ENCODE measurements at places on chromosomes 13 and 19.

- no peak for DNase-seq
Observed at GRCh38 chr13:35983206-35983605, 148.0 kb downstream of the DCLK1 start.

DNA sequence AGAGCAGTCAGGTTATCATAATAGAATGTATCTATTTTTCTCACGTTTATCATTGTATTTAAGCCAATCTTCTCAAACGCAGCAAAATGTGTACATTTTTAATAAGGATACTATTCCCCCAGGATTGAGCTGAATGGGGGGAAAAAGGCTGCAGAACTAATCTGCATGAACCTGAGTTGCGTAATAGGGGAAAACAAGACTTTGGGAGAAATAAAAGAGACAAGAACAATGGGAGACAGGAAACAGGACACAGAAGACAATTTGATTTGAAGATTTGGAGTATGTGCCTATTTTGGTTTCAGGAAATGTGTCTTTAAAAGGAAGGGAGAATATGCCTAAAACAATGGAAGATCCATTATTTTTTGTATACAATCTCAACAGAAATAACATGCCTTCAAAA lies 844.5 kb downstream of the DIAPH3 start:
- DNase-seq, result no peak

DNA sequence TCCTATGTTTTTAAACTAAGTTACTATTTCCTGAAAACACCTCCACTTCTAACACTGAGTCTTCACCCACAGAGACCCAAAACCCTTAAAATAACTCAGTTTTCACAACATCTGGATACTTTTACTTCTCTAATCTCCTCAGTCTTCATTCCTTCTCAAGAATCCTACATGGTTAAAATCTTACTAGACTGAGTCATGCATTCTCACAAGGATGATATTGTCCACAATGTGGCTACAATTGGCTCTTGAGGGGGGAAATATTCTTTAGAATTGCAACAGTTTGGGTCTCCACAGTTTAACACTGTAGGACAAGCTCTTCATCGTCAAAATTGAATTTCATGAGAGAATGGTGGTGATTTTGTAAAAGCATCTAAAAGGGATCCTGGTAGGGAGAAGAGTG lies 397.1 kb downstream of the SLITRK5 start:
- DNase-seq, result no peak

- DNase-seq, result no peak
Observed at GRCh38 chr13:104641309-104641708, 1575.1 kb upstream of the SLC10A2 start.

DNA sequence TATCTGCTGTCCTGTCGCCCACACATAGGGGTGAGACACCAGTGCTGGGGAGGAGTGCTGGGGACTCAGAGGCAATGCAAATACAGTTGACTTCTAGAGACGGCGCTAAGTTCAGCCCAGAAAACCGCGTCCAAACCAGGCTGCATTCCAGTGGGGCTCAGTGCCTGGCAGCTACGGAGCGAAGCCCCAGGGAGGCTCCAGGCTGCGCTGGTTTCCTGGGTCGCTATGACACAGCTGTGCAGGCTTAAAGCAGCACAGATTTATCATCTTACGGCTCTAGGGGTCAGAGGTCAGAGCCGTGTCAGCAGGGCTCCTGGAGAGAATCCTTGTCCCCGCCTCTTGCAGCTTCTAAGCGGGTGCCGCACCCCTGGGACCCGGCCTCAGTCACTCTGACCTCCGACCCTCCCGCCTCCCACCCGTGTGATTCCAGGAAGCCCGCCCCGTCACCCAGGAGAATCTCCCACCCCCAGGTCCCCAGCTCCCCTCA lies 61.6 kb downstream of the ANKRD10 start:
- no peak for DNase-seq

GRCh38 chr13:98157188-98157587 lies 14.3 kb downstream of the FARP1 start:
- DNase-seq, result no peak

GRCh38 chr13:49936968-49937273 lies 781 bp upstream of the SPRYD7 start:
- no peak for DNase-seq

- DNase-seq, result no peak
Observed at GRCh38 chr19:32317086-32317485, 28.3 kb upstream of the ZNF507 start.

DNA sequence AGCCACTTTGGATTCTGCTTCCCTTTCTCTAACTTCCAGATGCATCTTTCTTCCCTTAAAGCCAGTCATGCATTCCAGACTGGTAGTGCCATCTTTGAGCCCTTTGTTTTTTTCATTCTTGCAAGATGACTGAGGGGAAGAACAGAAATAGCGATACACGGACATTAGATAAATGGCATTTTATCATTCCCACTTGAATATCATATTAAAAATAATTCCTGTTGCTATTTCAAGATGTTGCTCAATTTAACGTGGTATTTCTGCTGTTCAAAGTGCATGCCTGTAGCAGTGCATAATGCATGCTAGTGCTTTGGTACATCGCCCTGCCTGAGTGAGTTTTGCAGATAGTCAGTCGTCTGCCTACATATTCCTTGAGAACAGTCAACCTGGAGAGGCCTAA lies 140.6 kb upstream of the FRY start:
- no peak for DNase-seq

DNA sequence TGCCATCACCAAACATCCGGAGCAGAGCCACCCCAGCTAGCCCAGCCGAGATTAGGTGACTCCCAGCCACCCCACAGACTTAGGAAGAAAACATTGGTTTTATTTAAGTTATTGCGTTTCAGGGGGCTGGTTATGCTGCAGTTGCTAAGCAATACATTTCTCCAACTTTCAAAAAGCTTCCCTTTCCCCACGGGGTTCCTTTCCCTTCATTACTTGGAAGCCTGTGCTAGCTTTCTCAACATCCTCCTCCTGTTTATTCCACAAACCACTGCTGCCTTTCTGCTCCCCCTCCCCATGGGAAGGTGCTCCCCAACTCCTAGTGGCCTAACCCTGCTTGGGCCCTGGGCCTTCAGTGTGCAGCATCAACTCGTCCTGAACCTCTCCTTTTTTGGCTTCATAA lies 52.6 kb downstream of the CDADC1 start:
- no peak for DNase-seq

GRCh38 chr19:51136851-51137551 lies 5.1 kb upstream of the SIGLEC7 start:
- peak; percentile 88 for DNase-seq

- no peak for DNase-seq
Observed at GRCh38 chr19:30479231-30479630, 107.0 kb downstream of the ZNF536 start.

DNA sequence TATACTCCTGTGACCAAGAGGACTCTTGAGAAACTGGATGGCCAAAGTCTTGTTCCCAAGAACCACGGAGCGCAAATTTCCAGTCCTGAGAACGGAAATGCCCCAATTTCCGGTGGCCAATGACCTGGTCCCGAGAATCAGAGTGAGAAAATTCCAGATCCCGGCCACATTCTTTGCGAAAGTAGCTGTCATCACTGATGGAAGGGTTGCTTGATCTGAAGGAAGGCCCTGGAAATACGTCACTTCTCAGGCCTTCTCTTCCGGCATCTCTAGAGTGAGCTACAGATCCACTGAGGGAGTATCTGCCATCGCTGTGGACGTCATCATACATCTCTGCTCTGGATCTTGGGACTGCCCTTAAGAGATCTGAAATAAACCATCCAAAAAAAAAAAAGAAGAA lies 7.5 kb downstream of the SUGP2 start:
- no peak for DNase-seq

GRCh38 chr13:66508153-66508909 lies 721.8 kb downstream of the PCDH9 start:
- no peak for DNase-seq

DNA sequence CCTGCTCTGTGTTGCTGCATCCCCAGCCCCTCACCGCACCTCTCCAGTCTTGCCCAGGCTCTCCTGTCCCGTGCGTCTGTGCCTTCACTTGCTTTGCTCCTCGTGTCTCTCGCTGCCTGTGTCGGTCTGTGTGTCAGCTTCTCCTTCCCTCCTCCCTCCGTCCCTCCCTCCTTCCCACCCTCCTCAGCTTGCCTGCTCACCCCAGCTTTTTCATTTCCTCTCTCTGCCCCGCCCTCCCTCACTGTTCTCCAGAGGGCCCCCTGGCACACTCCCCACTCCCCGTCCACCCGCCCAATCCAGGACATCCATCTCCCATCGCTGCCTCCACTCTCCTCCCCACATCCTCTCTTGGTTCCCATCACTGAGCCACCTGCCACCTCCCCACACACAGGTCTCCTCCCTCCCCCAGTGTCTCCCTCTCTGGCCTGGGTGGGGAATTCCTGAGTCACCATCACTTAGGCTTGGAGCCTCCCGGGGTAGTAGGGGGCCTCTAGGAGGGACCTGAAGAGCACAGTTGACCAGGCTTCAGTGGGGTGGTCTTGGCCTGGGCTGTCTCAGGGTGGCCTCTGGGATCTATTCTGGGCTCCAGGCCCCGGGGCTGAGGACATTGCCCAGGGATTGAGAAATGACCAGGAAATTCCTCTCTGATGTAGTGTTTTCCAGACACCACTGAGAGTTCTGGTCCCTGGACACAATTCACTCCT lies at the start of gene PTGIR:
Gene PTGIR, minus strand, starts transcription at position 132 of the 704 bp plus-strand sequence. CDS start 864 bp downstream, outside the sequence.
- DNase-seq, result peak; percentile 68

- DNase-seq, result no peak
Observed at GRCh38 chr19:8831832-8832131, 322 bp downstream of the ZNF558 start.

DNA sequence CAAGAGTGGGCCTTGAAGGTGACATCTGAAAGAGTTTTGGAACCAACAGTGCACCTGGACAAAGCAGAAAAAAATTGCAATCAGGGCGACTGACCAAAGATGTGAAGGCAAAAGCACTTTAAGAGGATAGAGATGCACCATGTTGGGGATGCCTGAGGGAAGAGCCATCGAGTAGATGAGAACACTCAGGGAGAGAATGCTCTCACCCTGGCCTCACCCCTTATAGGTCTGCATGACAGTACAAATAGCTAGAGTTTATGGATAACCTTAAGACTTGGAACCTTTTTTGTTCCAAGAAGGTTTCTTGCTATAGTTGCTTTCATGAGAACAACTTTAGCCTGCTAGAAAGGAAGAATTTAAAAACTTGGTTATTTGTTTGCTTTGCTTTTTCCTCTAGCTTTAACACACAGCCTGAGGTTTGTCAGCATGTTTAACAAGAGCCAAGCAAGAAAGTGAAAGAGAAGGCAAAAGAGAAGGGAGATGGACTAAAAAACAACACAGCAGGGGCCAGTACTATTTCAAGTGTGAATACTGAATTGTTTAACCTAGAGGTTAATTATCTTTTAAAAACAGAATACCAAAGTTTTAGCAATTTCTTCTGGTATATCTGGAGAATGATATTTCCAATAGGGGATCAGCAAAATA lies 418.9 kb downstream of the DIAPH3 start:
- DNase-seq, result no peak

DNA sequence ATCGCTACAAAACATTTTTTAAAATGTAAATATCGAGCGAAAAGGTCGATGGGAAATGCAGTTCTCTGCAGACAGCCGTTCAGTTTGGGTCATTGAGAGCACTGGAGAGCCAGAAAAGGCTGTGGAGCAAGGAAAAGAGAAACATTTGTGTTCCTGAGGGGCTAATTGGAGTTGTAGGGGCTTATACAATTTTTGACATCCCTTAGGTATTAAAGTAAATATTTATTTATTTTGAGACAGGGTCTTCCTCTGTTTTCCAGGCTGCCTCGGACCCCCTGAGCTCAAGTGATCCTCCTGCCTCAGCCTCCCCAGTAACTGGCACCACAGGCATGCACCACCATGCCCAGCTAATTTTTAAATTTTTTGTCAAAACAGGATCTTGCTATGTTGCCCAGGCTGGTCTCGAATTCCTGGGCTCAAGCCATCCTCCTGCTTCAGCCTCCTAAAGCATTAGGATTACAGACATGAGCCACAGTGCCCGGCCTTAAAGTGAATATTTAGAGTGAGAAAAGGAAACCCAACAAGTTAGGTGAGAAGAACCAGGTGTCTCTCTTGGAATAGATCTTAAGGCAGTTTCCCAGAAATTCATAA lies 825 bp upstream of the YIF1B start:
- DNase-seq, result no peak

- peak; percentile 54 for DNase-seq
Observed at GRCh38 chr19:4575267-4576015, 16.0 kb upstream of the SEMA6B start.

GRCh38 chr13:109785892-109786450 lies 412 bp downstream of the IRS2 start:
- DNase-seq, result peak; percentile 20

DNA sequence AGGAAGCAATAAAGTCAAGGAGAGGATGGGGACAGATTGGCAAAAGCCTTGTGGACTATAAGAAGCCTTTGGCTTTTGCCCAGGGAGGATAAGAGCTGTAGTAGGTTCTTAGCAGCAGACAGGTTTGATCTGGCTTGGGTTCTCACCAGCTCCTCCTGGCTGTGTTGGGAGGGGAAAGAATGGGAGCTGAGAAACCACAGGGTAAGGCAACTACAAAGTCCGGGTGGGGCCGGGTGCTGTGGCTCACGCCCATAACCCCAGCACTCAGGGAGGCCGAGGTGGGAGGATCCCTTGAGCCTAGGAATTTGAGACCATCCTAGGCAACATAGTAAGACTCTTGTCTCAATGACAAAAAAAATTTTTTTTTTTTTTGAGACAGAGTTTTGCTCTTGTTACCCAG lies 20.6 kb downstream of the NECTIN2 start:
- no peak for DNase-seq

DNA sequence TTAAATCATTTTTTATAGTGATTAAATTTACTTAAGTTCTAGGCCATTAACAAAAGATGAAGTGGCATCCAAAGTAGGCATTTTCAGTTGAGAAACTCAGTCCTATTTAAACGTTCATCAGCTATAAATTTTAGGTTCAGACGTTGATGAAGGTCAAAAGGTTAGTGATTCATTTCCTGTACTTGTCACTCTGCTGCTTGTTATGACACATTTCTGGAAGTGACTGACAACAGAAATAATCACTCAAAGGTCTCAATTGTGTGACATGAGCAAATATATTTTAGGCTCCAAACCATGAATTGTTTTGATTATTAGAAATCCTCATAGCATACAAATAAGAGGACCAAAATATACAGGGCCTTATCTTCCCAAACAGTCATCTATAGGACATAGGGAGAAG lies 10.3 kb upstream of the EDNRB start:
- DNase-seq, result peak; percentile 75

- peak; percentile 83 for DNase-seq
Observed at GRCh38 chr13:27401210-27401609, 23.2 kb upstream of the GTF3A start.

- DNase-seq, result no peak
Observed at GRCh38 chr19:38304866-38305429, 897 bp downstream of the C19orf33 start.

DNA sequence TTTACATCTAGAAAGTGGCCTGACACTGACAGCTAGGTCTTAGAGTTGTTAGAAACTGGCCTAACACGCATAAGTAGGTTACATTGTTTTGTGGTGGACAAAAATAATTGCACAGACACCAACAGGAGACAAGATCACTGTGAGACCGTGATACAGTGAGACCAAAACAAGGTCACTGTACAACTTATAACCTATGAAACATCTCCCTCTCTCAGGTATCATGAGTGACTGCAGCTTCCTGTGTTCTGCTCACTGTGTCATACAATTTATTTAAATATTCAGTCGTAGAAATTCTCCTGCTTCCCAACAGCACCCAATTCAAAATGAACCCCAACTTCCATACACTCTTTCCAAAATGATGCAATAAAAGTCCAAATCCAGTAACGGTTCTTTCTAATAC lies 2165.2 kb downstream of the PCDH9 start:
- DNase-seq, result no peak

- no peak for DNase-seq
Observed at GRCh38 chr13:90414691-90415596, 932.5 kb upstream of the MIR17HG start.

GRCh38 chr13:106918557-106918860 lies 350.6 kb upstream of the ARGLU1 start:
- DNase-seq, result no peak
